Spinal cord (tissue), 10 donors: ENCODE measurements at places on chromosomes 11 and 22. TPM values are rescaled to one million over a fixed set of nuclear protein-coding genes. Genes with fewer than 3 reads are reported as not detected.

DNA sequence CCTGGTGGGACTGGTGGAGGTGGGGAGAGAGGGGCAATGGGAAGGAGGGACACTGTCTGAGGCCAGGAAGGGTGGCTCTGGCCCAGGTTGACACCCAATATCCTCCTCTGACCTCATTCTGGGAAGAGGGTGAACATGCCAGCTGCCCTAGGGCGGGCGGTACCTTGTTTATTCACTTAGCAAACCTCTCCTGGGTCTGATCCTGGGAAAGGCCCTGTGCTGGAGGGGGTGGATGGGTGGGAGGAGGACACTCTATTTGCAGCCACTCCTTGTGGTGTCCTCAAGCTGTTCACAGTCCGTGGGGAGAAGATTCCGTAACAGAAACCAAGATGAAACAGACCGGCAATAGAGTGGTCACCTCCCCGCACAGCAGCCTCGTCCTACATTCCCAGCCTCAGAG is 49.7 kb upstream of the EIF3D start:
- no peaks in the 10 kb centered on the region for H3K4me1 ChIP-seq
- no peak overlapping the region for H3K27ac ChIP-seq
- H3K4me3 ChIP-seq = no peak overlapping the region
- H3K27me3 ChIP-seq = no peaks in the 10 kb centered on the region
- no peak for DNase-seq
- H3K36me3 ChIP-seq = peaks cover 4% of the 10 kb centered on the region

GRCh38 chr11:77188633-77189491 is 60.8 kb downstream of the MYO7A start:
- no peak overlapping the region for H3K27ac ChIP-seq
- H3K27me3 ChIP-seq = no peaks in the 10 kb centered on the region

DNA sequence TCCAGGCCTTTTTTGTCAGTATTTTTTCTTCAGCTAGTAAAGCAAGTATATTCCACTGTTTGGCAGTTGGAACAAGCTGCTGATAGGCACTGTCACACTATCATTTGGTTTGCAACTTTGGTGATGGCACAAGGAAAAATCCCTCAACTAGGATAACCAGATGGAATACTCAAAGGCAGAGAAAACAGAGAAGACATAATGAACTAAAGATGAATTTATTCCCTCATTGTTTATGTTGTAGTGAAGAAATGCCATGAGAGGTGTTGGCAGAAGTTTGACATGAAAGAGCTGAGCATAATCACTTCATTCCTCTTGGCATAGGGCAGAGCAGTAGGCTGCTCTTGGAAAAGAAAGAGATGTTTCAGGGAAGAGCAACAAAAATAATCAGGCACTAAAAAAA is 39.9 kb downstream of the FSHB start:
- H3K4me1 ChIP-seq = no peaks in the 10 kb centered on the region
- DNase-seq = no peak
- H3K27me3 ChIP-seq = no peaks in the 10 kb centered on the region
- H3K36me3 ChIP-seq = no peaks in the 10 kb centered on the region

DNA sequence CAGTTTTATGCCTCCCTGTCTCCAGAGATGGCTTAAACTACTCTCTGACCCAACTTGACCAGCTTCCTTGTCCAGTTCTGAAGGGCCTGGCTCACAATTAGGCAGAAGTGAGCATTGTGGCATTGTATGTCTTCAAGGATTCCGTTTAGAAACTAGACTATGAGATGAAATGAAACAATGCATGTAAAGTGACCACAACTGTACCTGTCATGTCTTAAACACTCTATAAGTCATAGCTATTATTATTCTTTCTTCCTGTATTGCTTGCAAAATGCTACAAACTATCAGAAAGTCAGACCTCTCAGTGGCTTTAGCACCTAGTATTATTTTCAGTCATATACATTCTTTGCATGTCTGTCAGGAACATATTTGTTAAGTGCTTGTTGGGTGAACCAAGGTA is 127.9 kb upstream of the MTMR2 start:
- no peak overlapping the region for H3K27ac ChIP-seq
- no peaks in the 10 kb centered on the region for H3K4me1 ChIP-seq

GRCh38 chr22:32617271-32617670 is 142.7 kb downstream of the FBXO7 start:
- DNase-seq = no peak
- H3K27me3 ChIP-seq = no peaks in the 10 kb centered on the region
- peaks cover 45% of the 10 kb centered on the region for H3K4me1 ChIP-seq
- H3K36me3 ChIP-seq = no peaks in the 10 kb centered on the region
- H3K4me3 ChIP-seq = no peak overlapping the region

DNA sequence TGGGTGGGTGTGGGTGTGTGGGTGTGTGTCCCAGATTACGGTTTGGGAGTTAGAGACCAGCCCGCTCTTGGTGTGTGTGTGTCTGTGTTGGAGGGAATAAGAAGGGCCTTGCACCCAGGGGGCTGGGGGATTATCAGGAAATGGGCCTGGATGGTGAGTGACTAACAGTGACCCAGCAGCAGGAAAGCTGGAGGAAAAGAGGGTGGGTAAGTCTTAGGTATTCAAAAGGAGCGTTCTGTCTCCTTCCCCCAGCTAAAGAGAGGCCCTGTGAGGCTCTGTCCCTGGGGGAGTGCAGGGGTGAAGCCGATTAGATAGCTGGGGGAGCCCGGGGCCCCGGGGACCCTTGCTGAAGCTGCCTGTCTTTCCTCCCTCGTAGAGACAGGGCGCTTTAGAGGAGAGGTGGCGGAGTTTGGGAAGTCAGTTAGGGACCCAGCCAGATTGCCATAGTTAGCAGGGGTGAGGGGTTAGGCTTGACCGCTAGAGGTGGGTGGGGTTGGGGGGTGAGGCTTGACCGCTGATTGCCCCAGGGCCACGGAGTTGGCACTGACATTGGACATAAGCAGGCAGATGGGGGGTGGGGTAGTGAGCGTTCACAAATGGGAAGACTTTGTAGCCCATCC is 1.5 kb downstream of the OAF start:
- no peak for DNase-seq
- H3K4me1 ChIP-seq = peaks cover 35% of the 10 kb centered on the region
- no peaks in the 10 kb centered on the region for H3K36me3 ChIP-seq
- H3K27me3 ChIP-seq = peaks cover 17% of the 10 kb centered on the region

DNA sequence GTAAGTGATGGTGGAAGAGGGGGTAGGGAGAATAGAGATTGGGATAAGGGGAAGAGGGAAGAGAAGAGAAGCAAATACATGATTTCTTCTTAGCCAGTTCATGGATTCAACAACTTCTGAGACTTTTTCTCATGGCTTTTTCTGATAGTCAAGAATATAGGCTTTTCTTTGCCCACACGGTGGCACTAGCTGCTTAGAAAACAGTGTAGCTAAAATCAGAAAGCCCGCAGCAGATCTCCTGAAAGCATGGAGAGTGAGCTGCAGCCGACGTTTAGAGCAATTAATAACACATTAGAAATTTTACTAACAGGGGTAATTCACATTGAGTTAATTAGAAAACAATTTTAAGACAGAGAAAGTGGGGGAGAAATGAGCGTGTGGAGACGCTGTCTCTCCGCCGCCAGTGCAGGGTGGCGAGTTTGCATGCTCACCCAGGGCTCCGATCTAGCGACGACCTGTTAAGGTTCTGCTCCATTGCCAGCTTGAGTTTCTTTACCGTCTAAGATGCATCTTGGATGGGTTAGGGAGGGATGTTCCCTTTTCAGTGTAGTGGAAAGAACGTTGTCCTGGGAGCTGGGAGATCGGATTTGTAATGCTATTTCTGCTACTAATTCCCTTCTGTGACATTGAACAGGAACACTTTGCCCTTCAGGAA is 3.3 kb upstream of the RAG1 start:
- peak; percentile 80 for DNase-seq
- peak overlapping the region; percentile 45 for H3K4me3 ChIP-seq
- H3K36me3 ChIP-seq = no peaks in the 10 kb centered on the region
- H3K4me1 ChIP-seq = peaks cover 3% of the 10 kb centered on the region

GRCh38 chr11:77471558-77472193 is 2.2 kb downstream of the PAK1 start:
- DNase-seq = peak; percentile 53
- no peak overlapping the region for H3K27ac ChIP-seq
- no peaks in the 10 kb centered on the region for H3K27me3 ChIP-seq
- H3K4me1 ChIP-seq = peaks cover 6% of the 10 kb centered on the region
- H3K36me3 ChIP-seq = no peaks in the 10 kb centered on the region
- H3K4me3 ChIP-seq = no peak overlapping the region

The DNAJB7 gene
- total RNA-seq = not detected

The TSSK2 gene
- not detected for total RNA-seq

DNA sequence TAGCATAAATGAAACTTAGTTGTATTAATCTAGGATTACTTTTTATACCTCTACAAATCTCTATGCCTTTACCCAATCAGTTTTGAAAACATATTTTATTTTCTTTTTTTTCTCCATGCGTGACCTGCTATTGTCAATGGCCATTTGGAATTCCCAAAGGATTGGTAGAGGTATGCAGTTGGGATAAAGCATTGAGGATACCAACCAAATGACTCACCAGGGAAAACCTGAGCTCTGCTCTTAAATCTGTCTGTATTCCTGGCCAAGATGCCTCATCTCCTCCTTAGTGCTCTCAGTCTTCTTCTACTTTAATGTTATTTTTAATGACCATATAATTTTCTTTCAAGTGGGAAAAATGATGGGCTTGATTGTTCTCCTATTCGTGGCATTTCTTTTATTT is 61.9 kb downstream of the EHF start:
- no peak overlapping the region for H3K27ac ChIP-seq
- H3K27me3 ChIP-seq = no peaks in the 10 kb centered on the region
- no peaks in the 10 kb centered on the region for H3K36me3 ChIP-seq
- H3K4me3 ChIP-seq = no peak overlapping the region
- no peaks in the 10 kb centered on the region for H3K4me1 ChIP-seq

- H3K27me3 ChIP-seq = no peaks in the 10 kb centered on the region
- peaks cover 6% of the 10 kb centered on the region for H3K4me1 ChIP-seq
- no peaks in the 10 kb centered on the region for H3K36me3 ChIP-seq
- peak within 1 kb of the TSS; percentile 88 for H3K27ac ChIP-seq
Measured at GRCh38 chr11:112961146-112961668, at the start of gene NCAM1. Gene NCAM1, plus strand, starts transcription at chr11:112961420.

The OR51B2 gene
- 0.20 TPM for total RNA-seq

DNA sequence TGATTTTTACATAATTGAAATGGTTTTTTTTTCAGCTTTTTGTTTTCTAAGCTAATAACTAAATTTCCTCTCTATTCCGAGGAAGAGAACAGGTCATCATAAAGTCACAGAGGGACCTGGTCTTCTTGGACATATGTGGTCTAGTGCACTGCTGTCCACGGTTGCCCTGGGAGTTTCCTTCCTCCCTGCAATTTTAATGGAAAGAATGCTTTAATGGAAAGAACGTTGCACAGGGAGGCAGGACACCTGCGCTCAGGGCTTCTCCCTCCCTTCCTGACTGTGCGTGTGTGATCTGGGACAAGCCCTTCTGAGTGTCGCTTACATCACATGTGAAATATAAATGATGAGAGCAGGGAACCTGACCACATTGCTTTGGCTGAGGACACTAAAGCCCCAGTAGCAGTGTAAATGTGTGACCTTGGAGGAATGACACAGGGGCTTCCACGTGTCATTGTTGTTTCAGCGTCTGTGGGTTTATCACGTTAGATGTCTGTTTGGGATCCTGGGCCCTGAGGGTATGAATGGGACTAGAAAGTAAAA is 93.2 kb downstream of the AMOTL1 start:
- no peaks in the 10 kb centered on the region for H3K27me3 ChIP-seq
- H3K36me3 ChIP-seq = peaks cover 25% of the 10 kb centered on the region
- H3K4me3 ChIP-seq = no peak overlapping the region
- no peak overlapping the region for H3K27ac ChIP-seq
- DNase-seq = no peak

The GGTLC3 gene
- not detected for total RNA-seq

- H3K4me3 ChIP-seq = no peak overlapping the region
- peaks cover 59% of the 10 kb centered on the region for H3K4me1 ChIP-seq
- no peak for DNase-seq
- H3K27me3 ChIP-seq = peaks cover 3% of the 10 kb centered on the region
- H3K36me3 ChIP-seq = peaks cover 3% of the 10 kb centered on the region
- no peak overlapping the region for H3K27ac ChIP-seq
Measured at GRCh38 chr11:77175869-77176539, 48.0 kb downstream of the MYO7A start.
